Stimulated activated CD8-positive, alpha-beta memory T cell treated with anti-CD3 and anti-CD28 coated beads, Interleukin-4, amount 100 ng/mL, for 4 hours (primary cell): ENCODE measurements at places on chromosomes 7 and 10.

DNA sequence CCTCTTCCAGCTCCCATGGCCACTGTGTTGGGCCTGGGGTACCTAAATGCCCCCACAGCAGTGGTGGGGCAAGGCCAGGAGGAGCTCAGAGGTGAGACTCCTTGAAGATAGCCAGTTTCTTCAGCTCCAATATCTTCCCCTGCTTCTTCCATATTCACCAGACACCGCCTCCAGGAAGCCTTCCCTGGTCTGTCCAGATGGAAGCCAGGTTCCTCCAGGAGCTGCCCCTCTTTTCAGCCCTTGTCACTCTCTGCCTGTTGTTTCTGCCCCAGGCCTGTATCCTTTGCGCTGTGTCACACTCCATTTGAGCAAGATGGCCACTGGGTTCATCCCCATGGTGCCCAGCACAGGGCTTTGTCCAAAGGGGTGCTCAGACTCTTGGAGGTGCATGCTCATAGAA, 127.7 kb downstream of the MYL10 start:
- no peak for DNase-seq

- DNase-seq = no peak
Measured at GRCh38 chr7:40015790-40016296, 65.8 kb downstream of the CDK13 start.

DNA sequence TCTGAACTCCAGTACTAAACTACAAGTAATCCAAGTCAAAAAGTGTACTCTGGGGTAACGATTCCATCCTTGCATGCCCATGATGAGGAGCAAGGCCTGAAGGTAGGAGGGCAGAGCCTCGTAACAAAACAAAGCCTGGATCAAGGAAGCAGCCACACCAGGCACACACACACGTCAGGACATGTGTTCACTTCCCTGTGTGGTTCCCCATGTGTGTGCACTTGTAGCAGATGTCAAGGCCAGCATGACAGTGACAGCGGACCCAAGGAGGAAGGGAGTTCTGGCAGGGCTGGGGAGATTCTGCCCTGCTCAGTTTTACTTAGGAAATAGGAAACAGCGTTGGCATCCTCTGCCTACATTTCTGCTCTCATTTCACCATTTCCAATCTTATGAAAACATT, 92.8 kb downstream of the ALOX5 start:
- no peak for DNase-seq

- DNase-seq = no peak
Measured at GRCh38 chr10:17214971-17215781, 12.9 kb upstream of the VIM start.

GRCh38 chr7:67762516-67762915, 765.9 kb downstream of the TYW1 start:
- DNase-seq = no peak

DNA sequence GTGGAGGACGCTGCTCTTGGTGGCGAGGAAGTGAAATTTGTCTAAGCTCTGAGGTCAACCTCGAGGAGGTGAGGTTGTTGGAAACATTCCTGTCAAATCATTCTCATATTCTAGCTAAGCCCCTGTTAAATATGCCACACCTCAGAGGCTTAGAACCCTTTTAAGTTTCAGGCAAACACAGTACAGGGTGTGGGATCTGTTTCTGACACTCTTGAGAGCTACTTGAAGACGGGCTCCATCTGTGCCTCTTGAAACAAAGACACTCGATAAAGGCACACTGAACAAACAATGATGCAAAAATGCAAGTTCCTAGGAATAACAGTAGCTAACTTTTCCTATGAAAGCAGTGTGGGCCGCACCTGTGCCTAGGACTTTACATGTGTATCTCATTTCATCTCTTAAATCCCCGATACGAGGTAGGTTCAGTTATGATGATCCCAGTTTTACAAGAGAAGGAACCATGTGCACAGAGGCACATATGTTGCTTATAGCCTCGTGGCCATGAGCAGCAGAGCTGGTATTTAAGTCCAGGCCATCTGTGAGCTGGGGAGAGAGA, 299.2 kb downstream of the CCDC3 start:
- DNase-seq = no peak

DNA sequence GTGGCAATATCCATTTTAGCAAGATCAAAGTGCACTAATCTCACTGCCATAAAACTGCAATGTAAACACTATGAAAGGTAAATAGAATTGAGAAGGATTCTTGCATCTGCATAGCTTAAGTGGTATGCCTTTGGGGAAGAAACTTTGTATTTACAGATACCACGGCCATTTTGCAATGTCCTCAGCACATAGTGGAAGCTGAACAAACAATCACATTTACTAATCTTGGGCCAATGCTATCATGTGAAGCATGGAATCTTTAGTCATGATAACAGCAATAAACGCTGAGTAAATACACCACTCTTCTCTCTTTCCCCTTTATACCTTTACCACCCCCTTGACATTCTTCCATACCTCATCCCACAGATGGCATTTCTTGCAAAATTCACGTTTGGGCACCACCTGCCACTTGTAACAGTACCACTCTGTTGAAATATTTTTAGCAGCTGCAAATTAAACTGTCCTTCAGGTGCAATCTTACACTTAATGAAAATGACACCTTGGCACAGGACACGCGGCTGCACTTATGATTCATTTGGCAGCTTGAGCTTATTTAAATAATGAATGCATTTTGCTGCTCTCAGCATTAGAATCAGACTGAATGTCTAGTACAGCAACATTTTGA, 171.8 kb downstream of the SEMA3A start:
- DNase-seq = no peak

- DNase-seq = no peak
Measured at GRCh38 chr7:15620491-15621185, 58.8 kb upstream of the AGMO start.

DNA sequence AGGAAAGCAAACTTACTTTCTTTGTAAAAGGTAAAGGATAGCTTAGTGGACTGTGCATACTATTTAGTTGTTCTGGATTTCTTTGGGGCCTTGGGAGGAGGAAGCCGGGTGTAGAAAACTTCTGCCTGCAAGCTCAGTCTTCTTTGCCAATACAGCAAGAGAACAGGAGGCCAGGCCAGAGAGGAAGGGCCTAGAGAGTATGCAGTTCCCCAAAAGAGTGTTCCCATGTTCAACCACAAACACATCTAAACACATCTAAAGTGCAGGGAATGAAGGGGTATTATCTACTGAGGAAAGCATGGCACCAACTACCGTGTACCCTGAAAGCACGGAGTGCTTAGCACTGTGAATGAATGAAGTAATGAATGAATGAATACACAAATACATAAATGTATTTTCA, 11.0 kb downstream of the KIAA1217 start:
- DNase-seq = no peak

- DNase-seq = no peak
Measured at GRCh38 chr10:34288634-34289033, 526.5 kb downstream of the PARD3 start.

- no peak for DNase-seq
Measured at GRCh38 chr10:99761365-99761764, 21.1 kb upstream of the ABCC2 start.

DNA sequence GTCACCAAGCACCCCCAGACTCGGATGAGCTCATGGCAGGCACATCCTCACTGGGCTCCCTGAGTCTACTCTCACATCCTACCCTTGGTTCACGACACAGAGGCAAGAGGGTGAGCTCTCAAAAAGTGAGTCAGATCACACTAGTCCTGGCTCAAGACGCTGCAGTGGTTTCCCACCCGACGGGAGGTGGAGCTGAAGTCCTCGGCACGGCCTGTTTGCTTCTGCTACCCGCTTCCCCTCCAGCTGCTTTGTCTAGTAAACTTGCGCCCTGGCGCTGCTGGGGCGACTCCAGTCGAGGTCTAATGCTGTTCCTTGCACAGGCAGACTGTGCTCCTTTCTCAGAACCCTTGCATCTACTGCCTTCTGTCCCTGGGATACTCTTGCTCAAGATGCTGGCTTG, 13.5 kb upstream of the SFMBT2 start:
- no peak for DNase-seq

GRCh38 chr10:92011560-92012214, 88.1 kb downstream of the BTAF1 start:
- DNase-seq = no peak

DNA sequence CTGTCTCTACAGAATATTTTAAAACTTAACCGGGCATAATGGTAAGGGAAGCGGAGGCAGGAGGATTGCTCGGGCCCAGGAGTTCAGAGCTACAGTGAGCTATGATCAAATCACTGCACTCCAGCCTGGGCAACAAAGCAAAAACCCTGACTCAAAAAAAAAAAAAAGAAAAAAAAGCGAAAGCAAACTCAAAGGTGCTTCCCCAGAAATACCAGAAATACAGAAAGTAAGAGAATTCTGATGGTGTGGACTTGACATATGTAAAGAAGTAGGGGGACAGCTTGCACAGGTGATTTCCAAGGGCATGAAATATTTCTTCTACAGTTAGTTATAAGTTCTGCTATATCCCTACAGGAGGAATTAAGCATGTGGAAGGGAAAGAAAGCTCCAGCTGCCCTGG, 69.7 kb upstream of the APBB1IP start:
- no peak for DNase-seq

DNA sequence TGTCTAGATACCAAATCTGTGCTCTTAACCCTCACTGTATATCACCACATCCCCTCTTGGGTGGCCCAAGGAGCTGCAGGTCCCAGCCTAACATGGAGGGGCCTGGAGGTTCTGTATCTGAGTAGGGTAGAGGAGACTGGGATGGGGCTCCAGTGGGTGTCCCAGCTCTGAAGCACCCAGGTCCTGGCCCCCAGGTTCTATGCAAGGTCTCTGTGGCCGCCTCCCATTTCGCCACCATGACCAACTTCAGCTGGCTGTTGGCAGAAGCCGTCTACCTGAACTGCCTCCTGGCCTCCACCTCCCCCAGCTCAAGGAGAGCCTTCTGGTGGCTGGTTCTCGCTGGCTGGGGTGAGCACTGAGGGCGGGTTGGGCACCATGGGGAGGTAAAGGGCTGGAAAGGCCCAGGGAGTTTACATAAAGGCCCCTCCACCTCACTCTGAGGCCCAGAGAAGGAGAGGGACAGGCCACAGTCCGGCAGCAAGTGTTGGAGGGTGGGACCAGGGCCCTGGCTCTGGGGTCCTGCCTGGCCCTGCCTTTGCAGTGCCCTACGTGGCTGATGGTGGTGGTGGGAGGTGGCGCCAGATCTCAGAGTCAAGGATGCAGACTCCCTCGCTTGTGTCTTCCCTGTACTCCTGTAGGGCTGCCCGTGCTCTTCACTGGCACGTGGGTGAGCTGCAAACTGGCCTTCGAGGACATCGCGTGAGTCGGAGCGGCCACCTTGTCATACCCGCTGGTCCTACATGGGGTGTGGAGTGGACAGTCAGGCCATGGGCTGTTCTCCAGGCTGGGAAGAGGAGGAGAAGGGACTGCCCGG, 10.2 kb downstream of the GHRHR start:
- no peak for DNase-seq

DNA sequence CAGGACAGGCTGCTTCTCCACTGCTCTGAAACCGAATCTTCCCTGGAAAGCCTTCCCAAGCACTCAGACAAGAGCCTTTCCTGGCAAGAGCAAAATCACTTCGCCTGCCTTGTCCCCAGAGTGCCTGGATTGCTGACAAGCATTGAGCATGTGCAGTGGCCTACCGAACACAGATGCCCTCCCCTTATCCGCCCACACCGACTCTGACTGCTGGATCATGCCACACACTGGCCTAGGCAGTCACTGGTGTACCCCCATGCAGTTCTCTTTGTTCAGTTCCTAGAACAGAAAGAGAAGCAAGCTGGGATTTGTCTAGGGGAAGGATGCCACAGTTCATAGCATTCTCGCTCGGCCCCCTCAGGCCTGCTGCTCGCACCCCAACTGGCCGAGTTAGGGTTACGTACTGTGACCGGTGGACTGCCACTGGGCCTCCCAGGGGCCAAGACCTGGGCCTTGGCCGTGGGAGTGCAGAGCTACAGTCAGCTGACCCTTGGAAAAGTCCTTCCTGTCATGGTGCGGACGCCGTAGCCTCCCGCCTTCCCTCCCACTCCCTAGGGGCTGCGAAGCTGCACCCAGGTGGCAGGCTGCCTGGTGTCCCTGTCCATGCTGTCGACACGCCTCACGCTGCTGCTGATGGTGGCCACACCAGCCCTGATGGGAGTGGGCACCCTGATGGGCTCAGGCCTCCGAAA, 6.9 kb downstream of the ABCB8 start:
- no peak for DNase-seq

GRCh38 chr7:131692131-131692960, 135.9 kb upstream of the PODXL start:
- no peak for DNase-seq

GRCh38 chr7:2288503-2288902, 25.7 kb downstream of the SNX8 start:
- DNase-seq = no peak

DNA sequence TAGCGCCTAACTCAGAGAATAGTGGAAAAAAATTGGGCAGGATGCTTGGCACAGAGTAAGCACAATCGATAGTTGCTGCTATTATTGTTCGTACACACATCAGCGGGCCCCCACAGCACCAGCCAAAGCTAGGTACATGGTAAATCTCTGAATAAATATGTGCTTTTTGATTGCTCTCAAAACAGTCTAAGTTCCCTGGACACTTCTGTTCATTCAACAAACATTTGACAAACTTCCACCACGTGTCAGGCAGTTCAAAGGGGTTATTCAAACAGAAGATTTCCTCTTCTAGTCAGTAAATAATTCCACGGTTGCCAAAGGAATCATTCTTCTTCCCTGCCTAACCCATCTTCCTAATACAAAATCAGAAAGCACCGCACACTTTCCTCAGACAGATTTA, 150.8 kb downstream of the DGKI start:
- no peak for DNase-seq

- DNase-seq = no peak
Measured at GRCh38 chr7:55092186-55092974, 73.6 kb downstream of the EGFR start.

- no peak for DNase-seq
Measured at GRCh38 chr10:67936416-67936815, 52.0 kb downstream of the SIRT1 start.

DNA sequence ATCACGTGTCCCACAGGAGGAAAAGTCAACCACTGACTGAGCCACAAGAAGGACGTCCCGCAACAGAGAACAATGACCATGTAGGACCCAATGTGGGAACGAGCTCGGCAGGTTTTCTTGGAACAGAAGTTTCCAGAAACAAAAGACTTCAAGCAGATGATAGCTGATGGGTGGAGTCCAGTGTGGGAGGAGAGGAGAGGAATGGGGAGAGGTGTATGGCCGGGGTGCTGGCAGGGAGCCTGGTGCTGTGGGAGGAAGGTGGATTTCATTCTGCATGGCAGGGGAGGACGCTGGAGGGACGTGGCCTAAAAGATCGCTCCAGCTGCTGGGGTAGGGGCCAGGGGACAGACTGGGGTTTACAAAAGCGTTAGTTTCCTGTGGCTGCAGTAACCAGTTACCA, 48.5 kb upstream of the LMTK2 start:
- no peak for DNase-seq

- DNase-seq = no peak
Measured at GRCh38 chr10:4046030-4046429, 261.0 kb upstream of the KLF6 start.
